NCI-H524 (cell line): ENCODE measurements at places on chromosomes 5 and 9.

DNA sequence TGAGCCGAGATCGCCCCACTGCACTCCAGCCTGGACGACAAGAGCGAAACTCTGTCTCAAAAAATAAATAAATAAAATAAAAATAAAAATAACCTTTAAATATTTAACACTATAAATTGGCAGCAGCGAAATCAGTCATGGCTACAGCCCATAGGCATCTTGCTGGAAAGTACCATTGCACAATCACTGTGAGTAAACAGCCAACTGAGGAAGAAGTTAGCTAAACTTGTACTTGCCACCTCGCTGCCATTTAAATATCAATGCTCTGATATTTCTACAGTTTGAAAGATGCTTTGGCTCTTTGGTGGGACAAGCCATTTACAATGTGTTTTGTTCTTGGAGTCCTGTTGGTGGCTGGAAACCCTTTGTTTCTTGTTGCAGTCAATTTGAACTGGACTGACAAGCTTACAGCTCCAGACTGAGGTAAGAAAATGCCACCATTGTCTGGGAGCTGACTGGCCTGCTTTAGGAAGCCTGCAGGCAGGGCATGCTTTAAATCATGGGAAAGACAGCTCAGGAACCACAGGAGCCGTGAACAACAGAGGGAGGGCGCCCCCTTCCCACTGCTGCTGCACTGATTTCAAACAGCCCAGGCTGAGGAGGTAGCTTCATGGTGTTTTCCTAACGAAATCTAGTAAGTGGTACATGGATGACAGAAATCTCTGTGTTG is 322.8 kb upstream of the RFX3 start:
- DNase-seq = no peak

- DNase-seq = no peak
These were observed 136.1 kb downstream of the GAPVD1 start for GRCh38 chr9:125397736-125398135.

- DNase-seq = no peak
These were observed 40.6 kb downstream of the TENT4A start for GRCh38 chr5:6753851-6754250.

DNA sequence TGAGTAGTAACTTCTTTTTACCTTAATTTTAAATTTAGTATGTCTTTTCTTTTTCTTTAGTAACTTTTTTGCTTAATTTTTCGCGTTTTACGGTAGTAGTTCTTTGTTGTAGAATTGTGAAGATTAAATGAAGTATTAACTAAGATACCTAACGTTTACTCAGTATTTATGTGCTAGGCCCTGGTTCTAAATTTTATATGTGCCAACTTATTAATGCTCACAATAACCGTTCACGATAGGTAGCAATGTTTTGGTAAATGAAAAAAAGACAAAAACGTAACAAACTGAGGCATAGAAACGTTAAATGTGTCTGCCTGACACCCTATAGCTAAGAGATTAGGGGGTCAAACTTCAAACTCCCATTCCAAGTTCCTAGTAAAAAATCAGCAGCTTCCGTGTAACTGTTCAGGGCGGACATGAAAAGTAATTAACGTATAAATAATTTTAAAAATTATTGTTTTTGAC is 1.2 kb downstream of the MRPS30 start:
- no peak for DNase-seq

DNA sequence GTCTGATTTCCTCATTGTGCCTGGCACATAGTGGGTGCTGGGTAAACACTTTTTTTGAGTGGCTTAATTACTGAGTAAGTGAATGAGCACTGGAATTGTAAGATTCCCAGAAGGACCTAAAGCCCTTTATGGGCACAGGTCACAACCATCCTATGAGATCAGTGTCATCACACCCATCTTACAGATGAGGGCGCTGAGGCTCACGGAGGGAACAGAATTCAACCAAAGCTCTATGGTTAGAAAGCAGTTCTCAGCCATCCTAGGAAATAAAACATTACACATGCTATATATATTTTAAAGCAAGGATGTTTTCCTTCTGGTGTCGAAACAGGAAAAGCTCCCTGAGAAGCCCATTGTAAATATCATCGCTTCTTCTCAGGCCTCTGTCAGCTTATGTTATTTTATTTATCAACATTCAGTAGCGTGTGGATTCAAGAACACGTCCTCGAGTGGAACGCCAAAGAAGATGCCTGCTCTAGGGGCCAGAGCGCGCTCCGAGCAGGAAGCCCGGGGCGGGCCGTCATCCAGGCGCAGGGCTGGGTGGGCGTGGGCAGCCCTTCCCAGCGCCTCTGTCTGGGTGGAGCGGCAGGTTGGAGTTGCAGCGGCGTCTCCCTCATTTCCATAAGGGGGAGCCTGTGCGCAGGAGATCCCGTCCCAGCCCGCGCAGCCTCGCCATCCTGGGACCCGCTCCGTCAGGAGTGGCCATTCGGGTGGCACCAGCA is 155.8 kb upstream of the SMIM23 start:
- peak; percentile 79 for DNase-seq

DNA sequence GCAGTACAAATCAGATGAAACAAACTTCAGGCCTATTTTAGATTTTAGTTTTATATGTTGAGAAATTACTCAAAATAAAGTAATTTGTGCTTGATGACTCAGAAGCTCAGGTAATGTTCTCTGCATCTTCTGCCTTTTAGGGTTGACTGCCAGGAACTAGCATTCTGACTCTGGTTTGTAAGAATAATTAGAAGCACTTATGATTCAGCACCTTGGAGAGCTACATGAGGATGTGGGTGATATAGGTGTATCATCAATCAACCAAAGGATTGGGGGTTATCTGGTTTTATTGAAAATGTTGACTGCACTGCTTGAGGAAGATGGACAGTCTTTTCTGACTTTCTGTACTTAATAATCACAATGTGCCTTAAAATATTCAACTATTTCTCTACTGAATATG is 118.7 kb upstream of the SGCD start:
- no peak for DNase-seq

DNA sequence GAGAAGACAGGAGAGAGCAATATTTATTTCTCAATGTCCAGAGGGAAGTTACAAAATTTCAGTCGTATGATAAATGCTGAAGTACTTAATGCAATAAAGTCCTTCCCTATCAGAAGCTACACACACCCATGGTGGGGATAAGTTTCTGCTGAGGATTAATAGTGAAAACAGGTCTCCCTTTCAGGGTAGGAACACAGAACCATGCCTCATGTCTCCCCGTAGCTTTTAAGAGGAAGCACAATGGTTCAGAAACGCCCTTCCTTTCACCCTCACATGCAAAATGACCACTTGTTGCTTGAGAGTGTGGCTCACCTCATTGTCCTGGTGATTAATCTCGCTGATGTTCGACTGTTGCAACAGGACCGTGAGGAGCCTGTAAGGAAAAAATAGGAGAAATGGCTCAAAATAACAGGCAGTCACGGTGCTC is 73.6 kb downstream of the ANKRD55 start:
- DNase-seq = no peak

DNA sequence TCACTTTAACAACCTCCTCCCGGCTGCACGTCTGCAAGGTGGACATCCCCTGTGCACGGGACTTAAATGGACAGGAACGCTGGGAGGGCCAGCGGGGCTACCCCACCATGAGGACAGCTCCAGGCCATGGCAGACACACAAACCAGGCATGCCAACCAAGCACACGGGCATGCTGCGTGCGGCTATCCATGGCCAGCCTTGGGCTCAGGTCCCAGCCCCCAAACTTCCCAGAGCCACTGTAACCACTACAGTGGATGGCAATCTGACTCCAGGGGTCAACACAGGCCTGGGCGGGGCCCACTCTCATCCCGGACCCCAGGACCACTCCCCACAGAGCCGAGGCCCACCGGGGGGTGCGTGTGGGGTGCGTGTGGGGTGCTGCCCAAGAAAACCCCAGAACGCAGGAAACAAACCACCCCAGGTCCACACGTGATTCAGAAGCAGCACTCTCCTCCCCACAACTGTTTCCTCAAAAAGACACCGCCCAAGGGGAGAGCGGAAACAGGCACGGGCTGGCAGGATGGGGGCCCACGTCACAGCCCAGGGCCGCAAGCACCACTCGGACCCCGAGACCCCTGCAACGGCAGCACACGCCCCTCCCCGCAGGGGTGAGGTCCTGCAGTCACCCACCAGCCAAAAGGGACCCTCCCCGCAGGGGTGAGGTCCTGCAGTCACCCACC is 7.4 kb downstream of the SLC12A7 start:
- DNase-seq = no peak

- no peak for DNase-seq
These were observed 12.5 kb upstream of the C5orf63 start for GRCh38 chr5:127085796-127086195.

GRCh38 chr9:2642068-2642467 is 20.5 kb downstream of the VLDLR start:
- DNase-seq = no peak
